ENCODE measurements at places on chromosomes 4 and X. TPM values are rescaled to one million over a fixed set of nuclear protein-coding genes. Genes with fewer than 3 reads are reported as not detected.

DNA sequence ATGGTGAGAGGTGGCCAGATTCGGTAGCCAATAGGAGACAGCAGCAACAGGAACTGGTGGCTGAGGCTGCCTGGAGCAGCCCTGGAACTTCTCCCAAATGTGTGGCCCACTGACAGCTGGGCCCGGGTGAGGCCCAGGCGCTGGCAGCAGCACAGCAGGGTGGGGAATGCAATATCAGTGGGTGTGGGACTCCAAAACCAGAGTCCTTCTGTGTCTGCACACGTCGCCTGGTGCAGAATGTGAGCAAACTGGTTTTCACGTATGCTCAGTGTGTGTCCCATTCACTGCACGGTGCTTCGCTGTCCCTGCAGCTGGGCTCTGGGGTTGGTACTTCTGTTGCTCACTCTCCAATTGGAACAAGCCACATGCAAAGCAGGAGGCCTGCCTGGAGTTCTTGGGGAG is 14.4 kb upstream of the CENPU start:
- DNase-seq: no peak

Gene XPNPEP2
- not detected for total RNA-seq

- no peak for DNase-seq
These were observed 99.8 kb downstream of the TSPAN5 start for GRCh38 chr4:98558471-98559169.

DNA sequence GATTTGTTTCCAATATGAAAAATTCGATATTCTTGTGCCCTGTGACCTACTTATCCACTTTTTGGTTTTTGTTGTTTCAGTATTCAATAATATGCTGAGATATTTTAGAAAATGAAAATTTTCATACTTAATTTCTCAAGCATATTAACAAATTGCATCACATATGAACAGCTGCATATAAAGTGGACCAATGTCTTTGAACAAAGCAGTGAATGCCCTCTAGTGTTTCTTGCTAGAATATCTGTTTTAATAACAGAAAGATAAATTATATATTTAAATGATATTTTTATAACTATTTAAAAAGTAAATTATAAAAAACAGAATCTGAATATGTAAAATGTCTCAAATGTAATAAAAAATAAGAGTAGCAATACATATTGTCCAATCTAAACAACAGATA is 31.7 kb upstream of the INTU start:
- DNase-seq: no peak

DNA sequence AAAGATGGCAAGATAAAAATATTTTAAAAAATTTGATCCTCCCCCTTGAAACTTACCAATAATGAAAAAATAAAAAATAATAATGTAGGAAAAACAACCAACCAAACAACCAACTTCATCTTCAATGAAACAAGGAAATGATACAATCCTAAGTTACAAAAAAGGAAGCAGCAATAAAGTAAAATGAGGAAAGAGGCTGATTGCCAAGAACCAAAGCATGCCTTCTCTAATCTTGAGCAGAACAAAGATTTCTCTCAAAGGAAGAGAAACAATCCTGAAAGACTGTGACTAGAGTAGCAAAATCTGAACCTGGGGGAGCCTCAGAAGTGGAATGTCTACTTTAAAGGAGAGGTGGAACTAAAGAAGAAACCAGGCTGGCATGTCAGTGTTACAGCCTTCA is 10.9 kb upstream of the WDFY3 start:
- DNase-seq: no peak

Data from pulmonary artery endothelial cell (primary cell).